Stimulated activated CD4-positive, alpha-beta T cell treated with anti-CD3 and anti-CD28 coated beads, Interleukin-1b, Interleukin-23, amount 100 ng/mL, for 1 hour (primary cell): ENCODE measurements at places on chromosomes 7 and 10.

DNA sequence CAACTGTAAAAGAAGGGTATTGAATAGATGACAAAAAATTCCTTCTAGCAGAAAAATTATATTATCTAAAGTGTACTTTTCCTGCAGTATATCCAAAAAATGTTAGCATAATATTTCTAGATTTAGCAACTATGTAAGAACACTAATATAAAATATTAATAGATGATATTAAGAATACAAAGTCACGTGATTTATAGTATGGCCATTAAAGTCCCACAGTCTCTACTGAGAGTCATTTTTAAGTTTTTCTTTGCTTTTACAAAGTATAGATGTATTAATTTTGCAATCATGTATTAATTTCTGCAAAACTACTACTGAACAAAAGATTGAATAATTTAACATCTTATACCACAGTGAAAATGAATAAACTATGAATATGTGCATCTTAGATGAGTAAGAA is 94.9 kb downstream of the ZWINT start:
- DNase-seq = no peak

DNA sequence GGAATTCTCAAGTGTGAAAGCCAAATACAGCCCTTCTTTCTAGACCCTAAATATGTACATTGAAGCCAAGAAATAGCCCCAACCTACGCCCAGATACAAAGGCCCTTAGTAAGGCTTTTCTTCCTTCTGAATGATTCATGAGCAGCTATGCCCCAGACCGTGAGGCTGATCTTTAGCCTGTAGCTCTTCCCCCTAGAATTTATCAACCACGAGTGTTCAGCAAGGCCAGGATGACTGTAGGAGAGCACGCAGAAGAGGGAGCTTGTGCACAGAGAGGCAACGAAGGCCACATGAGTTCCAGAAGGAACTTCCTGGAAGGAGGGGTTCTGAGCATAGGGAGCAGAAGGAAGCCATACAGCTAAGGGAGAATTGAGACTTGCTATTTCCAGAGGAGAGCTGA is 53.0 kb upstream of the HABP2 start:
- DNase-seq = no peak

DNA sequence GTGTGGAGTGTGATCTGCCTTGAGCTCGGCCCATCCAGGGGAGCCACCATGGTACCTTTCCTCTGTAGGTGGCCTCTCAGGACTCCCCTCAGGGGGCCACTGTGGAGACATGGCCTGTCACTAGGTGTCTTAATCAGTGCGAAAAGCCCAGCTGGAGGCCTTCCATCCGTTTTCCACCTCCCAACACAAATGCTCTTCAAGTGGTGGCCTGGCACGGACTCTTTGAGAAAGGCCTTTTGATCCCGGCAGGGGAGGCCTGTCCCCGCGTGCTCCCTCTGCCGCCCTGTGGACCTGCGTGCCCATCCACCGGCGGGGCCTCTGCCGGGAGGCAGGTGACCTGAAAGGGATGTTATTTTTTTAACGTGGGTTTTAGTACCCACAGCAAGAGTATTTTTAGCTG is 149.5 kb downstream of the RGS10 start:
- DNase-seq = no peak

- DNase-seq = no peak
Observed at GRCh38 chr10:44337081-44337480, 47.8 kb downstream of the CXCL12 start.

- DNase-seq = no peak
Observed at GRCh38 chr7:140009735-140010134, 53.0 kb downstream of the PARP12 start.

DNA sequence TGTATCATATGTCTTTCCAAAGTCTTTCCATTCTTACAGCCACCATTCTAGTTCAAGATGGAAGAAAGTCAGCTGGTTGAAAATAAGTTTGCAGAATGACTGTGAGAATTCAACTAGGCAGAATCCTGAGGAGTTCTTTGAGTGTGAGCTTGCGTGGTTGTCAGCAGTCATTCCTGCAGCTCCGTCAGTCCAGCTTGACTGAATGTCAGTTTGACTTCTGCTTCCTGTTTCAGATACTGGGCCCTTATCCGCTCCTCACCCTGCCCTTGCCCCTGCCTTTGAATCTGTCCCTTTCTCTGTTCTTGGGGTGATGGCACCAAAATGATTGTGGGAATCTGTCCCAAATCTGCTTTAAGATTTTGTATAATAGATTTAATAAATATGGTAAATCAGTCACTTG is 27.8 kb downstream of the SLC26A5 start:
- DNase-seq = no peak

GRCh38 chr7:23004247-23004520 is 9.7 kb downstream of the HYCC1 start:
- DNase-seq = no peak

DNA sequence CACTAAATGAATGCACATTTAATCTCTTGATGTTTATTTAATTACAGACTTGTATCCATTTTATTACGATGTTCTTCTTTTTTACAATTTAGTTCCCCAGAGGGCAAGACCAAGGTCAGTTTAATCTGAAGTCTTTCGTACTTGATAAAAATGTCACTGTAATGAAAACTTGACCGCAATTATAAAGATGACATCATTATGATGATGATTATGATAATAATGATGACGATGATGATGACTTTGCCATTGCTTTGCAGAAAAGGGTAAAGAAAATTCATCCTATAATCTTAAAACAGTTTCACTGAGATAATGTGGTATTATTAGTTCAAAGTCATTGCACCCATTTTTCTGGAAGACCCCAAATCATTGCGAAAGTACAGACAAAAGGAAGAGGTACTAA is 290.1 kb downstream of the NEBL start:
- DNase-seq = no peak

DNA sequence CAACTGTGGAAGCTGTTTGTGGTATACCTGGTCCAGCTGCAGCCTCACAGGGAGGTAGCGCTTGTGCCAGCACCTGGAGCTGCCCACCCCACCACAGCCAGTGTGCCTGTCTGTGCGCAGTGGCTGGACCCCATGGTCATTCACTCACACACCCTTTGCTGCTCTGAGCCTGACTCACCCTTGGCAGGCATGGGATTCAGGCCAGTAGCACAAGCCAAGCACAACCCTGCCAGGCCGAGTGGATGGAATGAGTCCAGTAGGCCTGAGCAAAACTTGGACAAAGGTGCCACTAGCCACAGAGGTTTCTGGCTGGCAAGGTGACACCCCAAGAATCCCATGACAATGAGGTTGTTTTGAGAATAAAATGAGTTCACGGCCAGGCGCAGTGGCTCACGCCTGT is 19.0 kb downstream of the RBM48 start:
- DNase-seq = no peak

GRCh38 chr10:30502266-30503060 is 68.5 kb downstream of the MAP3K8 start:
- no peak for DNase-seq

GRCh38 chr7:14389181-14389591 is 399.7 kb upstream of the ETV1 start:
- no peak for DNase-seq

- DNase-seq = no peak
Observed at GRCh38 chr10:117694190-117694589, 151.6 kb downstream of the EMX2 start.
